ENCODE measurements at places on chromosomes 3 and 15.

DNA sequence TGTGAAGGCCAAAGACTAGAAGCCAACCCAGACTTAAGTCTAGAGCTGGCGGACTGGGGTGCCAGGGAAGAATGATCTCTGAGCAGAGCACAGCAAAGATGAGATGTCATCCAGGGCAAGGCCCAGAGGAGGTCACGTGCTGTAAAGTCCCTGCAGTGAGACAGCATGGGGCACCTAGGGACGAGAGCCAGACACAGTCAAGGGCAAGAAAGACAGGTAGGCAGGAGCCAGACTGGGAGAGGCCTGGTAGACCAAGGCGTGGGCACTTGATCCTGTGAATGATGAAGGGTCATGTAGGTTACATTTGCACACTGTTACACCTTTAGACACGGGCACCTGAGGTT is 379.7 kb upstream of the PROK2 start:
- no peak for DNase-seq

DNA sequence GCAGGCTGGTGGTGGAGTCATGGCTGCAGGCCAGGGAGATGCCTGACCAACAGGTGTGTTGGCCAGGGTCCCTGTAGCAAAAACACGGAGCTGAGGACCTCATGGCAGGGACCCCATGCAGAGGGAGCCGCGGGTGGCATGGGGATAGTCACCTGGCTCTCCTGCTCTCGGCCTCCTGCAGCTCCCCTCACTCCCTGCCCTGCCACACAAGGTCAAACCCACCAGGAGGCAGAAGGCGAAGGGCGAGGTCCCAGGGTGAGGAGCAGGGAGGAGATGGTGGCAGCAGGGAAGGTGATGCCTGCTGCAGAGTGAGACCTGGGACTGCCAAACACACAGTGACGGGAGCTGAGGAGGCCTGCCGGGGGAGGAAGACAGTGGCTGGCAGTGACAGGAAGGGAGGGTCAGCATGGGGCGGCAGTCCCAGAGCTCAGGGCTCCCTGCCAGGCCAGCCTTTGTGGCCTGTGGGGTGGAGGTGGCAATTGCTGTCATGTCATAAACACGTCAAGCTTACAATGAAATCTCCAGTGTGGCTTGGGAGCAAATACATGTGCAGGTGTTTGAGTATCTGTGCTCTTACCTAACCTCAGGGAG is 144.3 kb downstream of the TJP1 start:
- no peak for DNase-seq

DNA sequence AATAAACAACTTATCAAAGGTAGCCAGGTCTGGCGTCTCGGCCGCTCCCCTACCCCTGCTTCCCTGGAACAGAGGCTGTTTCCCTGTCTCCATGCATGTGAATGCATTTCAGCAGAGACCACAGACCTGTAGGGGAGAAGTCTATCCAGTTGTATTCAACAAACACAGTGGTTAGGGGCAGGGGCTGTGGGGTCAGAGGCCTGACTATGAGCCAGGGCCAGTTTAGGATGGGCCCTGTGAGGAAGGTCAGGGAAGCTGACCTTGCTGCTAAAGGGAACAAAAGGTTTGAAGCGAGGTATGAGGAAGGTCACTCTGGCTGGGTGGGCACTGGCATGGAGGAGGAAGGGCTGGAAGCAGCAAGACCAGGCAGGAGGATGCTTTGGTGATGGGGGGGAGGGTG is 184.6 kb downstream of the XXYLT1 start:
- DNase-seq: no peak

DNA sequence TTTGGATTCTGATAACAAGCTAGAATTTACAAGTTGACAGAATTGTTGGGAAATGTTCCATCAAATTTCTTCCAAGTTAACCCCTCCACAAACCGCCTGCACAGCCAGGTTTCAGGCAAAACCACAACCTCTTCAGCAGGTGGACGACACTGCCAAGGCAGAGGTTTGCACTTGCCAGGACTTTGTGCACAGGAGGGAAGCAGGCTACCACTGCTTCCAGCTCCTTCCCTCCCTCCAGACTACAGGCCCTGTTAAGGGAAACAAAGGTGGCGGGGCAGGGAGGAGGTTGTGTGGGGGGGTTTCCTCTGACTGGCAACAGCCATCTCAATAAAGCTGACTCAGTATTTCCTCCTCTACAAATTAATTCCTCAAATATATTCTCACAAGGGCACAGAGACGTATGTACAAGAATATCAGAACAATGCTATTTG is 42.2 kb downstream of the TBC1D2B start:
- peak; percentile 58 for DNase-seq

GRCh38 chr3:176661432-176661964 is 535.8 kb downstream of the TBL1XR1 start:
- DNase-seq: no peak

DNA sequence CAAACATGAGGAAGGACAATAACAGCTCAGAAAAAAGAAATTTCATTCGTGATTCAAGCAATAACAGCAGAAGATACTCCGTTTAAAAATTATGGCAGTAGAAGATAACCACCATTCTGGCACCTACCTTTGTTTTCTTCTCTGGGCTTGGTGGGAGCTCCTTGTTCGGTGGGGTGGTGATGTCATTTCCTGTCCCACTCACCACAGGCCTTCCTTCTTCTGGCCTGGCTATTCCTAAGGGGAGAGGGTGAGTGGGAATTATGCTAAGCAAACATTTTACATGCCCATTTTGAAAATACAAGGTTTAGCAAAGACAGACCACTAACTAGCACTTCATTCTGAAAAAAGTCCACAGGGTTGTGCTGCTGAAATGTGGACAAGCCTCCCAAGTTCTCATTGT is 74.4 kb downstream of the DHX30 start:
- no peak for DNase-seq

DNA sequence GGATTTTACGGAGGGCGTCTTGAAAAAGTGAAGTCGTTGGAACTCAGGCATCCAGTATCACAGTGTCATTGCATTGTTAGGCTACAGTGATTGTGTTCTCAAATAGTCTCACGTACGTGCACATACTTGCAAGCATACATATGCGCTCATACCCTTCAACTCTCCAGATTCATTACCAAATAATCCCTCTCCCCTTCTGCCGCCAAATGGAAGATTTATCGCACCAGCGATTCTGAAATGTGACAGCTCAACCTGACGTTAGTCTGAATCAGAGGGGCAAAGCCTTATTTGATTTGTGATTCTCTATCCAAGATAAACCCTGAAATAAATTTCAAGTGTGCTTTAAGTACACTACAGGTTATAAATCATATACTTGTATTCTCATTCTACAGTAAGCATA is 119.4 kb downstream of the GADL1 start:
- no peak for DNase-seq

DNA sequence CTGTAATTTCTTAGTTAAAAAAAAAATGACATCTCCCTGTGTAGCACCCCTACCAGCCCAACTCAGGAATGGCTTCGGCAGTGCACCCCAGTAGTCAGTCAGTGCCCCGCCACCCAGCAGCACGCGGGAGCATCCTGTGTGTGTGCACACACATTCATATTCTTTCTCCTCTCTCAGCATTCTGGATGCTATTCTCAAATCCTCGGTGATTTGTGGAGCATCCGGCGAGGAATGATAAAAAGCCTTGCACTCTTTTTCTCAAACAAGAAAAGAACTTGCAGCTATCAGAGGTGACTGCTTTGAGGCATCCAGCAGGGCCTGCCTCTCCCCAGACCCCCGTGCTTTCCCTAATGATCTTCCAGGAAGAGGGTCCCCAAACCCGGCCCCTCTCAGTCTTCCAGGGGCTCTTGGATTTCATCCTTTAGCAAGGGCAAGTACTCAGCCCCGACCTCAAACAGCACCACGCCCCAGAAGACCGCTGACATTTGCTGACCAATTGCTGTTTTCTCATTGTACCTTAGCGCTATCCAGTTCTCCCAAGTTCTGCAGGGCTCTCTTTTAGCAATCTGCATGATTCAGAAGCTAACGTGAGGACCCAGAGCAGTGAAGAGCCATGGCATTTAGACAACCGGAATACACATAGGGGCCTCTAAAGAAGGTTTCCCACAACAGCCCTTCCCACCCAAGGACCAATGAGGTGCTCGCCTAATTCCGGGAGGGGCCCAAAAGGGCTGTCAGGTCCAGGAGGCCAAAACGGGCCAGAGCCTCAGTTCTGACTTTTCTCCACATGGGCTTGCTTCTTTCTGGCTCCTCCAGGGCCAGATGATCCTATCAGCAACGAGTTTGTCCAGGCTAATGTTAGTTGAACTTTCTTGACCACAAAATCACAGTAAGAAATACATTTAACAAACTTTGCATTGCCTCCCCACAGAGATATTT is 72.2 kb downstream of the FAM174B start:
- no peak for DNase-seq

DNA sequence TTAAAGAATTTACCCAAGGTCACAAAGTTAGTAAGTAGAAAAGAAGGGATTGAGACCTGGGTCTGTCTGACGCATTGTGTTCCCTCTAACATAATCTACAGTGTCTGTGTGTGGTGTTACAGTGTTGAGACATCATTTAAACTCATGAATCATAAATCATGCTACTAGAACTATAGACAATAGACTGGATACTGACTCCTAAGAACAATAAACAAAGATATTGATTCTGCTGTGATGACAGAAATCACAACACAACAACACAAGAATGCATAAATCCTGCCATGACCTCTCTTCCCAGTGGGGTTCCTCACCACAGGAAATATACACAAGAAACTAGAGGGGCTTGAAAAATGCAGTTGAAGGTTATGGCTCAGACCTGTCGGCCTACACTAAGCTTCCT is 44.3 kb downstream of the TRIM69 start:
- DNase-seq: no peak

GRCh38 chr15:37625576-37625975 is 308.9 kb upstream of the TMCO5A start:
- no peak for DNase-seq

- DNase-seq: no peak
Measured at GRCh38 chr3:51216291-51216690, 168.8 kb upstream of the MANF start.

DNA sequence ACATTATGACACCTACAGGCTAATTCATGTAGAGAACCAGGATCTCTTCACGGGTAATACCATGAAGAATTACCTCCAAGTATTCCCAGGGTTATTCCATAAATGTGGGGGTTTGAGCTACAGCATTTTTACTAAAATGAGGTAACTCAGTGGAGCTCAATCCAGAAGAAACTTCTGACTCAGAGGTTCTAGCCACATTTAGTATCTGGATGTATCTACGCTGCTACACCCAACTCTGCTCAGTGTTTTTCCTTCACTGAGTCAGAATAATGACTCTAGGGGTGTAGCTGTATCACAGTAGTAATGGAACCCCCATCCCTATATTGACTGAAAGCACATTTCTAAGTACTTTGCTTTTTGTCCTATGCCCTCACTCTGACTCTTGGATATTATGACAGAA is 52.4 kb downstream of the COPS2 start:
- no peak for DNase-seq

DNA sequence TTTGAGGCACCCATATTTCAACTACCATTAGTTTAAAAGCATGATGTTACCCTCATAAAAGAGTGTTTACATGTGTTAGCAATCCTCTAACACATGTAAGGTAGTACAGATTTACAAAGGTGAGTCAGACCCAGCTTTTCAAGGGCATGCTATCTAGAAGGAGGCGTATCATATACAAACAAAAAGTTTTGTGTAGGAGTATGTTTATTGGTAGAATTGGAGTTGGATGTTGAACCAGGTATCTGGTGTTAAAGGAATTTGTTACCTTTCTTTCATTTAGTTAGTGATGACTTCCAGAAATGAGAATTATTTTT is 2.4 kb downstream of the HACD3 start:
- no peak for DNase-seq

DNA sequence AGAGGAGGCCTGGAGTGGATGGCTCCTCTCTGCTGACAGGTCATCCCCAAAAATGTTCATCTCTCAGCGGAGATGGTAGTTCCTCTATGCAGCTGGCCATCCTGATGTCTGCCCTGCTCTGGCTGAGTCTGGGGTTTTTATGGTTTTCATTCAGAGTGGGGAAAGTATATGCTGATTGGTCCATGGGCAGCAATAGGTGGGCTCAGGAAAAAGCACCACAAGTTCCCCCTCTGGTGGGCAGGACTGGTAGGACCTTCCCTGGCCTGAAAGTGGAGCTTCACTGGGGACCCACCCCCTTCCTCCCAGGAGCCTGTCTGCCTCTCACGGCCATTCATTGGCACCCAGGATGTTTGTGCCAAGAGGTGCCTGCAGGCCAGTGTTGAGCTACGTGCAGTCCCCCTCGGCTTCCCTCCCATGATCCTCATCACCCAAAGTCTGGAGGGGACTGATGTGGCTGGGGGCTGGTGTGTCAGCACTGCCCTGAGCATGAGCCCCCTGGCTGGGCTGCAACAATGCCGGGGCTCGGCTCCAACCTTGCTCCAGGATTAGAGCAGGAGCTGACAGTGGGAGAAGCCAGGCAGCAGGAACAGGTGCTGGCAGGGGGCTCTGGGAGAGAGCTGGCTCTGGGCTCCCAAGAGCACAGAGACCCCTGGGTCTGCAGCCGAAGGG is 13.1 kb upstream of the BLOC1S6 start:
- no peak for DNase-seq

- DNase-seq: no peak
Measured at GRCh38 chr15:57386976-57387375, 10.7 kb downstream of the CGNL1 start.

DNA sequence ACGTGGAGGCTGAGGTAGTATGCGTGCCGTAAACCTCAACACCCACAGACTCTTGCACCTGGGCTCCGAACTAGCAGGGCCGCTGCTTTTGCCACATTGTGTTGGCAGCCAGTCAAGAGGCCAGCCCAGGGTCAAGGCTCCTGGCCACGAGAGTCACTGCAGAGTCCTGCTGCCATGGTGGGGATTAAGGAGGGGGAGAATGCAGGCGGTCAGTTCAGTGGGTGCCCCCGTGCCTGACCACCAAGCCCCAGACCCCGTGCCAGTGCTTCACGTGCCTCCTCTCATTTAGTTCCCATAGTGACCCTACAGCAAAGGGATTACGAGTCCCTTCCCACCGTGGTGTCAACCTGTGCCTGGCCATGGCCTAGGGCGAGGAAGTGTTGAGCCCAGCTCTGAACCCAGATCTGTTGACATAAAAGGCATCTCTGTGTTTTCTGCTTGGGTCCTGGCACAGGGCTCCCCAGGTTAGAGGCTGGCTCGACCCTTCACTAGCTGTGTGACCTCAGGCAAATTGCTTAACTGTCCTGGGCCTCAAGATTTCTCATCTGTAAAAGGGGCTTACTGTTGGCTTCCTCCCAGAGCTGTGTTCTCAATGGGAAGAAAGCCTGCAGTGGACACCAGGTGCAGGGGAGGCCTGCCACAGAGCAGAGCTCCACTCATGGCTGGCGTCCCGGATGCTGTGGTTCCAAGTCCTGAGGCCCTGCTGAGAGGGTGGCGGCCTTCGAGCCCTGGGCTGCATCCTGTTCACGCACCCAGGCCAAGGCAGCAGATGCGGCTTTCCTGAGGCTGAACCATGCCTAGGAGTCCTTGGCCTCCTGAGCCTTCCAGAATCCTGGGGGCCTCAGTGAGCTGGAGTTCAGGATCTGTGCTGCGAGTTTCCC is 32.8 kb downstream of the FBLN2 start:
- no peak for DNase-seq
